KG1 (cell line): ENCODE measurements at places on chromosomes 2 and 18.

DNA sequence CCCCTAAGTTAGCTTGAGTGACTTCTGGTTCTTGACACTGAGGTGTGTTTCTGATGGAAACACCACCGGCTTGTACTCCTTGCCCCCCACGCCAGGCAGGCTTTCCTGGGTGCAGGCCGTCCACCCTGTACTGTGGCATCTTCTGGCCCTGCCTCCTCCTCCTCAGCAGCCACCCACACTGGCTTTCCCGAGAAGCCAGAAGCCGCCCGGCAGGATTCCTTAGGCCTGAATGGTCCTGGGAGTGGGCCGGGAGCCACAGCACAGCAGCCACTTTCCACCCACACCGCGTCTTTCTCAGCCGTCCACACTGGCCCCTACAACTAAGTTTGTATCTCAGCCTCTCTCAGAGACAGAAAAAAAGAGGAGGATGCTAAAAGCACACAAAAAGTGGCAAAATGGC is 2.1 kb upstream of the HSBP1L1 start:
- DNase-seq: no peak

DNA sequence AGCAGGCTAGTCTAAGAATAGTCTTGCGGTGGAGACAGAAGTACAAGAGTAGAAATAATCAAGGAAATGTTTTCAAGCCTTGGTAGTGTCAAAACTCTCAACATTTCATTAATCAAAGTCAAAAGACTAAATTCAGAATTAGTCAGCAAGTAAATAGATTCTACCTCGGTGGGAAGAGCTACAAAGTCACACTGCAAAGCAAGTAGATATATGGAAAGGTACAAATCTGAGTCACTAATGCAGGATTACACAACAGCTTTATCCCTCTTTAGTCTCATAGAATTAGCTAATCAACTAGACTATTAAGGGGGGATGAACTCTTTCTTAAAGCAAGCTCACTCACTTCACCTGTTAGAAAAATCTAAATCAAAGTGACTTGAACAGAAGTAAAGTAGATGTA is 568.7 kb upstream of the CNTNAP5 start:
- DNase-seq: no peak

DNA sequence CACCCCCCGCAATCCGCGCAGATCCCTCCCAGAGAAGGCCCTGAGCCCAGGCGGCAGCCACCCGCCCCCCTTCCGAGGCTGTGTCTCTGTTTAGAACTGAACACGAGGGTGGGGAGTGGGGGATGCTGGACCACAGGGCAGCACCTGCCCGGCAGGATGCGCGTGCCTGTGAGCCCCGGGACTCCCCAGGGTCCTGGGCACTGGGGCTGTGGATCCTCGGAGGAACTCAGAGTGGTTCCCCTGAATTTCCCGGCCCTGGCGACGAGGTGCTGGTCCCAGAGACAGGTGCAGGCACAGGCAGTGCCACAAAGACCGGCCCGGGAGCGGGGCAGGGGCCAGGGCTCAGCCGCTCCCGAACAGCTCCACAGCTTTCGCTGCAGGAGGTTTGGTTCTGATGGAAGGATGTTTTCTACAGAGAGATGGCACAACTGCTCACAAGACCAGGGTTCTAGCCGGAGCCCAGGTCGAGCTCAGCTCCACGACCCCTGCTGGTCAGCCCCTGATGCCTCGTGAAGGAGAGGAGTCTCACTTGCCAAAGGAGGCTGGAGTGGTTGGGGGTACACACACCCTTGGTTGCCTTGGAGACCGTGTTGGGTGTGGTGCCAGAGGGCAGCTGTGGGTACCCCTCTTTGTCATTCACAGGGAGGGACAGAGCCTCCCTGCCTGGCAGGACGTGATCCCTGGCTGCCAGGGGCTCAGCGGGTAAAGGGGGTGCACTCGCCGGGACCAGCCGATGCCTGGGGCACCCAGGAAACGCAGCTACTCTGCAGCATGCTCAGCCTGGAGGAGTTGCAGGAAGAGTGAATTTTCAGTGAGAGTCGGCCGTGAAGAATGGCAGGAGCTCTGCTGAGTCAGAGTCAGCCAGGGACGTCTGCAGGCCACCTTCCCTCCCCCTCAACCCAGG is 4.4 kb upstream of the NEU4 start:
- DNase-seq: no peak

- DNase-seq: no peak
Measured at GRCh38 chr2:57453945-57454344, 592.7 kb upstream of the VRK2 start.
